BE2C (cell line): ENCODE measurements at places on chromosomes 3 and 15.

GRCh38 chr3:132655471-132655870 is 4.1 kb downstream of the ACAD11 start:
- no peak for DNase-seq

GRCh38 chr3:195306369-195306768 is 35.4 kb upstream of the XXYLT1 start:
- no peak for DNase-seq

GRCh38 chr15:76529911-76530310 is 193.3 kb downstream of the ISL2 start:
- DNase-seq, result no peak

DNA sequence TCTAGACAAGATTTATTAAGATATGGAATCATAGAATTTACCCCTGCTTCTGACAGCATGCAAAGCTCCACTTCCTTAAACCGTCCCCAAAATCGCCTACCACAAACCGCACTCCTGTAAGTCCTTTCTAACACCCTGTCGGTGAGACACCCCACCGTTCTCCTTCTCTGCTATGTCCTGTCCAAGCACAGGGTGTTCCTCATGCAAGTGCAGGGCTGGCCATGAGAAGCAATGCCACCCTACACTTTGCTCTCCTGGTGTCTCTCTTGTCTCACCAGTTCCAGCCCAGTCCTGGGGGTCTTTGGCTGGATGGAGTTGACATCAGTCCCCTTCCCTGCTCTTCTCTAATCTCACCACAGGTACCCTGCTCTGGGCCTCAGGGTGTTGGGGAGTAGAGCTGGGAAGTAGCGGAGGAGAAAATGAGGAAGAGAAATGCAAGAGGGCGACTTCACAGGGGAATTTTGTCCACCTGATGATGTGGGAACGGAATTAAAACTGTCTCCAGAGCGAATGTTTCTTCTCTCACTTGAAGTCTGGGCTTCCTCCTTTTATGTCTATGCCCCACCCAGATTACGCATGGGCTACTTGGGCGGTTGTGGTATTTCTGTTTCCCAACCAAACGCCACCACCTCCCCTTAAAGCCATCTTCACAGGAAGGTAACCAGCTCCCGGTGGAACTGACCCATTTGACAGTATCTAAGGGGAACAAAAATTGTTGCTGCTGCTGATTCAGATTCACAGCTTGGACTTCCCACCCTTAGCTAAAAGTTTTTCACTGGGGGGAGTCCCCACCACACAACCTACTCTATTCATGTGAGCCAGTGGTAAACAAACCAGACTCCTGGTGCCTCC is 49.9 kb downstream of the CASR start:
- DNase-seq, result no peak

DNA sequence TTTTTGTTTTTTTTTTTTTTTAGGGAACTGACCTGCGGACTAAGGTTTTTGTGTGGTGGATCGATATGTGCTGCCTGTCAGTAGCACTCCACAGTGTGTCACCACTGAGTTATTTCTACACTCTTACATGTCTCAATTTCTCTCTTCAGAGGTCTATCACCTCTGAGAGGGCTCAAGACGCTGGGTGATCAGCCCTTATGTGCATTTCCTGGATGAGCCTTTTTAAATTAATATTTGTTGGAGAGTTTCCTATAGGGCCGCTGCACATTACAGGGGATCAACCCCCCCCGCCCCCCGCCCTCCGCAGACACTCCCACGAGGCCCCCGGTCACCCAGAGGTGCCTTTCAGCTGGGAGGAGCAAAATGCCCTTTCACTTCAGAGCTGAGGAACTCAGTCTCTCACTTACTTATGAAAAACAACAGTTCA is 34.5 kb upstream of the AP4E1 start:
- no peak for DNase-seq

DNA sequence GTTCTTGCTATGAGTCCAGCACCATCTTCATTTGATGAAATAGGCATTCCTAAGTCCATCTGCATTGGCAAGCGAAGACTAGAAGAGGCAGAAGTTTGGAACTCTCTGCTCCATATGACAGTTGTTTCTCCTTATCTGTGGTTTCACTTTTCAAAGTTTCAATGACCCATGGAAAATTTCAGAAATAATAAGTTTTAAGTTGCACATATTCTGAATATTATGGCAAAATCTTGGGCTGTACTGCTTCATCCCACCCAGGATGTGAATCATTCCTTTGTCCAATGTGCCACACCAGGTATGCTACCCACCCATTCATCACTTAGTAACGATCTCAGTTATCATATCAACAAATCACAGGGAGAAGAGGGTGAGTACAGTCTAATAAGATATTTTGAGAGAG is 647.9 kb downstream of the GRM7 start:
- DNase-seq, result no peak

GRCh38 chr15:85337425-85338074 is 42.9 kb upstream of the AKAP13 start:
- no peak for DNase-seq

- no peak for DNase-seq
Observed at GRCh38 chr15:93029836-93030429, 59.1 kb downstream of the RGMA start.

- no peak for DNase-seq
Observed at GRCh38 chr3:149245738-149246451, 24.3 kb upstream of the CP start.

GRCh38 chr3:105927741-105928140 is 58.9 kb upstream of the CBLB start:
- no peak for DNase-seq
